ENCODE measurements at places on chromosomes 6 and 20.

GRCh38 chr6:129094147-129094546 is 211.2 kb downstream of the LAMA2 start:
- no peak for DNase-seq

- no peak for DNase-seq
Measured at GRCh38 chr6:142666599-142667185, 278.3 kb downstream of the HIVEP2 start.

DNA sequence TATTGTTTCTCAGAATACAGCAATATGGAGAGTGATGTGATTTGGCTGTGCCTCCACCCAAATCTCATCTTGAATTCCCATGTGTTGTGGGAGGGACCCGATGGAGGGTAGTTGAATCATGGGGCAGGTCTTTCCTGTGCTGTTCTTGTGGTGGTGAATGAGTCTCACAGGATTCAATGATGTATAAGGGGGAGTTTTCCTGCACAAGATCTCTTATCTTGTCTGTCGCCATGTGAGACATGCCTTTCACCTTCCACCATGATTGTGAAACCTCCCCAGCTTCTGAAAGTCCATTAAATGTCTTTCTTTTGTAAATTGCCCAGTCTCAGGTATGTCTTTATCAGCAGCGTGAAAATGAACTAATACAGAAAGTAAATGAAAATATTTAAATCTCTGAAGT is 234.8 kb upstream of the TENT5A start:
- DNase-seq, result no peak

DNA sequence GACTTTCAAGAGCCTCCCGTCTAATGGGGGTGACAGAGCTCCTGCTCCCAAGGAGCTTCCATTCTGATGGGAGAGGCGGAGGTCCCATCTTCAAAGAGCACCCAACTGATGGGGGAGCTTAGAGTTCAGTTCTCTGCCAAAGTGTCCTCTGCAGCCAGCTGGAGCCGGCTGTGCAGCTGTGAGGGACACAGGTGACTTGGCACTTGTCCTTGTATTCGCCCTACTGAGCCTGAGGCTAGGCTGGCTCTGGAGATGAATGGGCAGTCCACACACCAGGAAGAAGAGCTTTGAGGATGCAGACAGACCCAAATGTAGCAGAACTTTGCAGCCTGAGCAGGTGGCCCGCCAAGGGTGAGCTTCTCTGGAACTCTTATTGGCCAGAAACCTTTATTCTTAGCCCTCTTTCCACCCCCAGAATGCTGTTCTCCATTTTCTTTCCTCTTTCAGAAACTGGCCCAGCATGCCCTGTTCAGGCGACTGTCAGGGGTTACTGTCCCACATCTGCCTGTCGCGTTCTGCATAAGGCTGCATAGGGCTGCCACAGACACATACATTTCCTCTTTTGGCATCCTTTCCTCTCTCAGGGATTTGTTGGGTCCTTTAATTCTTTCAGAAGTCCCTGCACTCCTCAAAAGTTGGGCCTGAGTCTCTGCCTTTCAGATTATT is 108.7 kb upstream of the LRFN2 start:
- DNase-seq, result no peak

DNA sequence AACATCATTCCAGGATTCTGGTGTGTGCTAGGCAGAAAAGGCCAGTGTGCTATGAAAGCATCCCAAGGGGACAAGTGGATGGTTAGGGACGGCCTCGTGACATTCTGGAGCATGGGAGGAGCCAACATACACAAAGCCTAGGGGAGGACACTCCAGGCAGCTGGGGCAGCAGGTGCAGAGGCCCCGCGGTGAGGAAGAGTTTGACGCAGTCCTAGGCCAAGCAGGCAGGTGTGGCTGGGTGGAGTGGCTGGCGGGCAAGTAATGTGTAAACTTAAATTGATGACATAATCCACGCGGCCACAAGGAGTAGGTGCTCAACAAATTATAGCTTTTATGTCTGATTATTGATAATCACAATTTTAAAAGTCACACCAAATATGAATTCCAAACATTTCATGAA is 93.6 kb downstream of the TMEM242 start:
- no peak for DNase-seq

DNA sequence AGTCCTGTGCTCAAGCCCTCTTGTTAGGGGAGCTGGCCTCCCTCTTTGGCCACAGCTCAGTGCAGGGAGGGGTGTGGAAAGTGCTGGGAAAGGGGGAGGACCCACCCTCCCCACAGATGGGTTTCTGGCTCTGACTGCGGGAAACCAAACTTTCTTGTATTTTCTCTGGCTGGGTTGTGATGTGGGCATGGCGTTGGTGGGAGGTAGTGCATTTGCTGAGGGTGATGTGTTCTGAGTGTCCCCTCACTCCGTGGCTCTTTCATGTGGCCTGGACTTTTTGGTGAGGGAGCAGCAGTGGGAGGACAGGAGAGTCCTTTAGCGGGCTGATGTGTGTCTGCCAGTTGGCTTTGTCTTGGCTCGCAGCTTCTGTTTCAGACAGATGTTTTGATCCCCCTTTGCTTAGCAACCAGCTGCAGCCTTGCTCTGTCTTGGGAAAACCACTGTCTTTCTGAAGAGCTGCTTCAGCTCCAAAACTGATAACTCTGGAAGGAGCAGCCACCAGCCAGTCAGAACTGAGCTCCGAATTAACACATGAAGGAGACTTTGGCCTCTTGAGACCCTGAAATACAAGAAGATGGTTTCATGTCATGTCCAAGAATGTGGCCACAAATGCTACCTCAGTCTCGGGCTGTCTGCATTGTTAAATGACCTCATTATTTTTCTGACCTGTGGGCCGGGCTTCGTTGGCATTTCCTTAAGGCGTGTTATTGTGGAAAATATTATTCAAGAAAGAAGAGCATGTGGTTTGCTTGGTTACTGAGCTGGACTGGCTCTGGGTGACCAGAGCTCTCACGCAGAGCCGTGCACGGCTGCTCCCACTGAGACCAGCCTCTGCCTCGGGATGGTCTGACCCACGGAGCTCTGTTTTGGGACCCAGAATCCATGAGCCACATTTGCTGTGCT is 21.5 kb downstream of the SYNJ2 start:
- DNase-seq, result no peak

DNA sequence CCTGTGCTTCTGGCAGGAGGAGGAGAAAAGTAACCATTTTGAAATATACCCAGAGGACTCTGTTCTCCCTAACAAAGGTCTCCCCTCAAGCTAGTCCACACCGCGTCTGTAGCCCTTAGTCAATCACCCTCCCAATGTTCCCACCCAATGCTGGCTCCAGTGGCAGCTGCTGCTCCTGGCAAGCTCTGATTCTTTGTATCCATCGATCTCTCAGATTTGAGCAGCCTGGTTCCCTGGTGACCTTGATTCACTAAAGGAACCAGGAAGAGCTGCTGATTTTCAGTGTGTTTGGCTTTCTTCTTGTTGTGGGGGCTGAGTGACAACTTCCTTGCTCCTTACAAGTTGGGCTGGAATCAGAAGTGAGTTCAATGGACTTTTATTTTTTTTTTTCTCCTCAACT is 68.5 kb downstream of the FOXC1 start:
- DNase-seq, result no peak

- DNase-seq, result peak; percentile 74
Measured at GRCh38 chr6:136647363-136647852, 97.2 kb upstream of the MAP7 start.

DNA sequence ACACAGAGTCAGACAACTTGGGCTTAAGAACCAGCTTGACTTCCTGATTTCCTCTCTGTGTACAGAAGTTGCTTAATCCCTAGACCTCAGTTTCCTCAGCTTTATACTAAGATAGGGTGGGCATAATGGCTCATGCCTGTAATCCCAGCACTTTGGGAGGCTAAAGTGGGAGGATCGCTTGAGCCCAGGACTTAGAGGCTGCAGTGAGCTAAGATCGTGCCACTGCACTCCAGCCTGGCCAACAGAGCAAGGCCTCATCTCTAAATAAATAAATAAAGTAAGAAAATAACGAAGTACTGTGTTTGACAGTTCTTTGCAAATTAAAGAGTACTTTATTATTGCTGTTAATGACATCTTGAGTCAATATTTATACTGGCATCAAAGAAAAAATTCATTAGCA is 41.7 kb downstream of the CNKSR3 start:
- DNase-seq, result no peak

- DNase-seq, result no peak
Measured at GRCh38 chr6:128507337-128508310, 12.8 kb downstream of the PTPRK start.

DNA sequence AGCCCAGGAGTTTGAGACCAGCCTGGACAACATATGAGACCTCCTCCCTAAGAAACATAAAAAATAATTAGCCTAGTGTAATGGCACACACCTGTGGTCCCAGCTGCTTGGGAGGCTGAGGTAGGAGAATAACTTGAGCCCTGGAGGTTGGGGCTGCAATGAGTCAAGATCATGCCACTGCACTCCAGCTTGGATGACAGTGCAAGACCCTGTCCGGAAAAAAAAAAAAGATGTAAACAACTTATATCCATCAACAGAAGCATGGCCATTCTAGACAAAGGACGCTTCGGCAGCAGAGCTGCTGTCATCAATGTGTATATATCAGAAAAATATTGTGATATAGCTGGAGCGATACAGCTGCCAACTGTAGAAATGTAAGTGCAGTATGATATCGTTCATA is 59.6 kb upstream of the ARID1B start:
- no peak for DNase-seq

DNA sequence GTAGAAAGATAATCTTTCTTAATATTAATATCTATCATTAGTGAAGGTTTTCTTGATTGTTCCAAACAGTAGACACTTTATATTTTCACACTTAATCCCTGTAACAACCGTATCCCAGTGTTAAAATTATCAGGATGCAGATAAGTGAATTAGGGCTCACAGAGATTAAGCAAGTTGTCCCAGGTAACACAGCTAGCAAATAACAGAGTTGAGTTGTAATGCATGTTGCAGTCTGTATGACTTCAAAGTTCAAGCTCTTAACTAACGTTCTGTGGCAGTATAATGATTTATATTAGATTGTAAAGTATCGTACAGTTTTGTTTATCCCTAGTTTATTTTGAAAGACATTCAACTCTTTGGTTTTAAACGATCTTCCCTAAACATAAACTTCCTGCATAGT is 517.5 kb downstream of the TFAP2B start:
- no peak for DNase-seq

DNA sequence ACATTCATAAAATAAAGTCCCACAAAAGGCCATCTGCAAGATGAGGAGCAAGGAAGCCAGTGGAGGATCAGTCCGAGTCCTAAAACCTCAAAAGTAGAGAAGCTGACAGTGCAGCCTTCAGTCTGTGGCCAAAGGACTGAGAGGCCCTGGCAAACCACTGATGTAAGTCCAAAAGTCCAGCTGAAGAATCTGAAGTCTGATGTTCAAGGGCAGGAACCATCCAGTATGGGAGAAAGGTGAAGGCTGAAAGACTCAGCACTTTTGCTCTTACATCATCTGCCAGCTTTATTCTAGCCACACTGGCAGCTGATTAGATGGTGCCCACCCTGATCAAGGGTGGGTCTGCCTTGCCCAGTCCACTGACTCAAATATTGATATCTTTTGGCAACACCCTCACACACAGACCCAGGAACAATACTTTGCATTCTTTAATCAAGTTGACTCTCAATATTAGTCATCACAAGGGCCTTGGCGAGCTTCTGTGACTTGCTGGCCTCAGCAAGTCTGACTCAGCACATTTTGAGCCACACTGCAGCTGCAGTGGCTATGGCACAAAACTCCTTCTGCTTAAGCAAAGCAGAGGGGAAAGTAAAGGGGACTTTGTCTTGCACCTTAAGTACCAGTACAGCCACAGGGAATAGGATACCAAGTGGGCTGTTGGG is 1370.3 kb upstream of the CITED2 start:
- no peak for DNase-seq

DNA sequence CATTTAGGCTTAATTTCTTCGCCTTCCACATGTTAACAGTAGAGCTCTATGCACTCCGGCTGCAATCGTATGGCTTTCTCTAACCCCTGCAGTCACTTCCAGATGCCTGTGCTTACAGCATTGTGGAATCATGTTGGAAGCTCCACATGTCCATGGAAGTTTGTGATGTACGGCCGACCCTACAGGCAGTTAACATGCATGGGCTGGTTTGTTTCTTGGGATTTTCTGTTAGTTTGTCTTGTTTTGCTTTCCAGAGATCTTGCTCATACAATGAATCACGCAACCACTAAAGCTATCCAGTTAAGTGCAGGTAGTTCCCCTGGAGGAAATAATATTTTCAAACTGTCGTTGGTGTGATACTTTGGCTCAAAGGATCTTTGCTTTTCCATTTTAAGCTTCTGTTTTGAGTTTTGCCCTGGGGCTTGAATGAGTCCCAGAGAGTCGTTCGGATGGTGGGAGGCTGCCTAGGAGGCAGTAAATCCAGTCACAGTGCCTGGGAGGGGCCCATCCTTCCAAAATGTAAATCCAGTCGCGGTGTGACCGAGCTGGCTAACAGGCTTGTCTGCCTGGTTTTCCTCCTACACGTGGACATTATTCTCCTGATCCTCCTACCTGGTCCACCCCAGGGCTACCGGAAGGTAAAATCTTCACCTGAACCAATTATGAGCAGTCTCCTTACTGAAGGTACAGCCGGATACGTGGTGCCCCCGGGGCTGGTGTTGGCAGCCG is 225.9 kb downstream of the SMOC2 start:
- DNase-seq, result no peak

- DNase-seq, result peak; percentile 40
Measured at GRCh38 chr6:52392944-52393343, 27.2 kb upstream of the EFHC1 start.

DNA sequence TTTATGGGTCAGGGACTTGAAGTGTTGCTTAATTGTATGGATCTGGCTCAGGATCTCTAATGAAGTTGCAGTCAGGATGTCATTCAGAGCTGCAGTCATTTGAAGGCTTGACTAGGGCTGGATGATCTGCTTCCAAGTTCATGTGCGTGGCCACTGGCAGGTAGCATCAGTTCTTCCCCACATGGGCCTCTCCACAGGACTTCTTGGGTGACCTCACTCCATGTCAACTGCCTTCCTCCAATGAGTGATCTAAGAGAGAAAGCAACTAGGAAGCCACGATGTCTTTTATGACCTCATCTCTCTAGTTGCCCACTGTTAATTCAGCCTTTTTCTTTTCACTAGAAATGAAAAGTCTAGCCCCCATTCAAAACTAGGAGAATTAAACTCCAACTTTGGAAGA is 104.1 kb downstream of the COL9A1 start:
- no peak for DNase-seq

- DNase-seq, result no peak
Measured at GRCh38 chr6:104714796-104715195, 144.9 kb downstream of the HACE1 start.

DNA sequence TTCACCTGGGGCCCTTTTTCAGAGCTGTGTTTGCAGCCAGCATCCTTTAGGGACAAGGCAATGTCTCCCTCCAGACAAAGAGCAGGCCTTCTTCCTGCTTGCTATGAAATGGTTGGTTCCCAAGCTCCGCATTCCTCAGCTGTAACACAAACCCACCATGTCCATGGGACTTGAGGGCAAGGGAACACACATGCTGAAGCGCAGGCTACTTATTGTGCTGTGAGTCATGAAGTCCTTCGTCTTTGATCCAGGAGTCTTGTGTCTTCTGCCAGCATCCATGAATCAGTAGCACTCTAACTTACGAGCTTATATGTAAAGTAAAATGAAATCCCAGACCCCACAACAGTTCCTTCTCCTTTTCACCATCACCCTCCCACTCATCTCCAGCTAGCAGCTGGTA is 59.0 kb downstream of the ANKRD60 start:
- DNase-seq, result no peak

- no peak for DNase-seq
Measured at GRCh38 chr6:134932098-134932497, 17.8 kb downstream of the ALDH8A1 start.

Measured in CD4-positive, alpha-beta T cell treated with Interleukin-10 for 1 hour (primary cell).